Eye (tissue), 1 donor: ENCODE measurements at places on chromosomes 1 and 21.

- DNase-seq = no peak
Observed at GRCh38 chr1:169044296-169044695, 62.2 kb upstream of the ATP1B1 start.

DNA sequence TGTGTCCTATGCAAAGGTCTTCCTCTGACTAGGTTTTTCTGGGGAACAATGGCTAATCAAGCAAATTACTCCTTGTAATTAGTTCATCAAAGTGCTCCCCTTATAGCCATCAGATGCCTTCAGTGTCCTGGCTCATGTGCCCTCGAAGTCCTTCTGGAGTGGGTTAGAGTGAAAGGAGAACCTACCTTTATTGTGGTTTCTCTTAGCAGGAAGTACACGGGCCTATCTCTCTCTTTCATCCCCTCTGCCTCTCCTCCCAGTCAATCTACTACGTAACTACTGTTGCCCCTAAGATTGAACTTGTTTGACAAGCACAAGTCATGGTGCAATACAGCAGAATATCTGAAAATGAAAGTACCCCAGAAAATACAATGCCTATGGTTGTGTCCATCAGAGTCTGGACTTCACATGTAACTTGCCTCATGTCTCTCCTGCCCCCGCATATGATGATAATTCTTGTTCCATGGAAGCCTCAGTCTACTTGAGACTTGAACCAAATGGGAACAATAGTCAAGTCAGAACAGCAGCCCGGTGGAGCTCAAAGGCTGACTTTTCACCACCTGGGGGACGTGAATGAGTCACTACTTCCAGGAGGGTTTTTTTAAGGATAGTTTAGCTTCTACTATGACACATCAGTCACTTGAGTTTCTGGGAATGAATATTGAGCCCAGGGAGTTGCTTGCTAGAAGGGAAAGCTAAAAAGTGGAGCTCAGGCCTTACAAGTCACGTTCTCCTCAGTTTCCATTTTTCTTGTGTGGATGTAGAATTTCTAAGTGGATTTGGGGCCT is 243.6 kb downstream of the TNR start:
- no peak for DNase-seq

DNA sequence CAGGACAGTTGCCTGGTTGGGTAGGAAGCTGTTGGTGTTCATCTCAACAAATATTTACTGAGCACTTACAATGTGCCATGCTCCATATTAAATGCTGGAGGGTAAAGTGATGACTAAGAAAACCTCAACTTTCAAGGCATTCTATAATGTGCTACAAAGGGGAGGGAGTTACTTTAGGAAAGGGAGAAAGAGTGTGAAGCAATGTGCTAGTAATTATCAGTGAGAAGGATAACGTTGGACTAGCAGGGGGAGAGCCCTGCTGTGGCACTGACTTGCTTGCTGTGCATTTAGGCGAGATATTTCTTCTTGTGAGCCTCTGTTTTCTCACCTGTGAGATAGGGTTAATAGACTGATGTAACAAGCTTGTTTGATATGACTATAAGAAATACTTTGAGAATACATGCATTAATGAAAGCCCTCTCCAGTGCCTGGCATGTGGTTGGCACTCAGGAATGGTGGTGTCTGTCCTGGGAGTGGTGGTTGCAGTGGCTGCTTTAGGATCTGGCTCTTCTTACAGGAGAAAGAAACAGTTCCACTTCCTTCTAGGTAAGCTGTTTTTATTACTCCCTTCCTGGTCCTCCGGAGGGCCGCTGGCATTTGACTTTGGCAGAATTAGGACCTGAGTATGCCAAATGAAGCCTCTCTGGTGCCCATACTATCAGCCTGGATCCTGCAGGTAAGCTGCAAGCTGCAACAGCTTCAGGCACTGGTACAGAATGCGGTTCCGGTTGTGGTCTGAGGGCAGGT is 111.1 kb upstream of the COA6 start:
- no peak for DNase-seq

DNA sequence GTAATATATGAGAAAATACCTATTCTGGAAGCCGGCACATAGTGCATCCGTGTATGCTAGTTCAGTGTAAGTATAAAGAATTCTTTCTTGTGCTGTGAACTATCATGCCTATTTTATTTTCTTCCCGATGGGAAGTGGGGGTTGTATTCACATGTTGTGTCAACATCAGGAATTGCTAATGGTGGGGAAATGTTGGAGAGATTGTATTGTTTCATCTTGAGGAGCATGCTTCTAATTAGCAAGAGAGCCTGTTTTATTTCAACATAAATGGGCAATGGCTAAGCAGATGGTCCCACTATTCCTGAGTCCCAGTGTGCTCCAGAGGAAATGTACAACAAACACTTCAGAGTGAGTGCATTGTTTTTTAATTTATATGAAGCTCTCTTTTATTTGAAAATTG is 485.2 kb downstream of the PLPP3 start:
- peak; percentile 42 for DNase-seq

DNA sequence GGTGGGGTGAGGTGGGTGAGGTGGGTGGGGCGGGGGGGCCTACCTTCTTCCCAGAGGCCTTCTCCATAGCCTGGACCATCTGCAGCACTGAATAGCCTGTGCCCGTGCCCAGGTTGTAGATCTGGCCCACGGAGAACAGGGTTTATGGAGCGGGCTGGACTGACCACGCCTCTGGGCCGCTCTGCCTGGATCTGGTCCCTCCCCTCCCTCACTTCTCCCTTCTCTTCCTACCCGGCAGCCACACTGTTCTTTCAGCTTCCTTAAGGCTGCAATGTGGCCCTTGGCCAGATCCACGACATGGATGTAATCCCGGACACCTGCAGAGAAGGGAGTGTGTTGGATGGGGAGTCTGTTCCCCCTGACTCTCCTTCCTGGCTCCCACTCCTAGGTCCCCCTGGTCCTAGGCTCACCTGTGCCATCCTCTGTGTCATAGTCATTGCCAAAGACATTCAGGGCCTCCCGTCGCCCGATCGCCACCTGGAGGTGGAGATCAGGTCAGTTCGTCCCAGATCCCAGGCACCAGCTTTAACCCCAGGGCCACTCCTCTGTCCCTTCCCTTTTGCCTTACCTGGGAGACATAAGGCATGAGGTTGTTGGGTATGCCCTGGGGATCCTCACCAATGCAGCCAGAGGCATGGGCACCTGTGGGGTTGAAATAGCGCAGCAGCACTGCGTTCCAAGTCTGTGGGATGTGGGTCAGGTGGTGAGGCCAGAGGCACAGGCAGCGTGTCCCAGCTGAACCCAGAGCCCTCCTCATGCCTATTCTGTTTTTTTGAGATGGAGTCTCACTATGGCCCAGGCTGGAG is 3.9 kb downstream of the GALE start:
- DNase-seq = no peak

GRCh38 chr1:15236746-15237145 is 10.3 kb upstream of the FHAD1 start:
- DNase-seq = no peak

- DNase-seq = peak; percentile 79
Observed at GRCh38 chr1:44418022-44418673, 13.1 kb downstream of the RNF220 start.

- no peak for DNase-seq
Observed at GRCh38 chr1:157288996-157289395, 150.8 kb upstream of the ETV3 start.

DNA sequence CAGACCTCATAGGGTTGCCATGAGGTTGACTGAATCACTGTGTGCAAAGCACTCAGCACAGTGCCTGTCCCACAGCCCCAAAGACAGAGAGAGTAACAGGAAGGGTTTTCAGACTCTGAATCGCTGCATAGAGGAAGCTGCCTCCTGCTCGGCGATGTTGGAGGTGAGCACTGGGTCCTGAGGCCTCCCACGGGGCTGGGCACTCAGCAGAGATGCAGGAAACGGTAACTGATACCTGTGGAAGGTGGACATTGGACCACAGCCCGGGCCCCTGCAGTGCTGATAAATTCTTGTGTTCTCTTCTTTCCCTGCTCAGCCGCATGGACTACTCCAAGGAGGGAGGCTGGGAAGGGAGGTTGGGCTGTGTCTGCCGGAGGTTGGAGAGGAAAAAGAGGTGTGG is 389.7 kb downstream of the PTPRU start:
- no peak for DNase-seq

DNA sequence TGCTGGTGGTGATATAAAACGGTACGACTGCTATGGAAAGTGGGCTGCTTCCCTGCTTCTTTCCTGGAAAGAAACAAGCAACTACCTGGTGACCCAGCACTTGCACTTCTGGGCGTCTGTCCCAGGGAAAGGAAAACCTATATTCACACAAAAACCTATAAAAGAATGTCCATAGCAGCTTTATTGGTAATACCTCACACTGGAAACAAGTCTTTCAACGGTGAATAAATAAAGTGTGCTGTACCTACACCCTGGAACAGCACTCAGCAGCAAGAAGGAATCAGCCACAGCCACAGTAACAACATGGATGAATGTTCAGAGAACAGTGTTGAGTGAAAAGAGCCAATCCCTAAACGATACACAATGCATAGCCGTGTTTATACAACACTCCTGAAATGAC is 19.9 kb downstream of the SLC19A1 start:
- DNase-seq = no peak

GRCh38 chr1:170175041-170175440 is 29.3 kb downstream of the NTMT2 start:
- no peak for DNase-seq

GRCh38 chr1:2227346-2228156 is 568 bp upstream of the SKI start:
- DNase-seq = peak; percentile 99

DNA sequence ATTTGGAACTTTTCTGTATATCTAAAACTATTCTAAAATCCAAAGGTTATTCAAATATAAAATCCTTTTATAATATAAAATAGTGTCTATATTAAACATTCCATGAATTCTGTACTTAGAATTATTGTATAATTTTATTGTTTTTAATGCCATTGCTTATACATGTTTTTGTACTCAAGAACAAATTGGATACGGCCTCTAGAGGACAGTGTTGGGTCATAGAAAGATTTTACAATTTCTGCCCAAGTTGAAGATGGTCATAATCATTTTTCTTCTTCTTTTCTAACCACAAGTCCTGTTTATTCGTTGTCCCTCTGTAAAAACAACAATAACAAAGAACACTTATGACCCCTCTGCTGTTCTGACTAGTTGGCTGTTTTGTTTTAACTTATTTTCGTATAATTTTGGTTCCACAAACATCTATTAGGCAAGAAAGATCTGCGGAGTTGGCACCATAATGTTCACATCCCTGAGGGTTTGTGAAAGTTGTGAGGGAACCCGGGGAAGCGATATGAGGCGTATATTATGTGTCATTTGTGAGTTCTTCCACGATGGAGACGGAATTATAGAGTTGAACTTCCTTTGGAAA is 75.7 kb upstream of the KIF26B start:
- DNase-seq = peak; percentile 56

DNA sequence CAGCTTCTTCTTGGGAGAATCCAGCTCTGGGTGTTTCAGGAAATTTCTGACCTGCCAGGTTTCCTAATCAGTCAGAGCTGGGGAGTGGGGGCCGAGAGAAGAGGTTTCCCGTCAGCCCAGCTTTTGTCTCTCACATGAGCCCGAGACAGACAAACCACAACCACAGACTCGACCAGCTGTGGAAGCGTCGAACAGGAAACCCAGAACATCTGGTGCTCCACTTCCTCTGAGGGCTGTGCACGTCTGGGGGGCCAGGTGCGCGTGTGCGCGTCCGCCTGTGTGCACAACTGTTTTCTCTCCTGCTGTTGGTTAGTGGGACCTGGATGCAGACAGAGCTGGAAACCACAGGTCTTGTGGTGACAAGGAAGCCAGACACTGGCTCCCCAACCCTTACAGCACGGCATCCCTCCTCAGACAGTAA is 113.0 kb upstream of the SLC25A33 start:
- no peak for DNase-seq

DNA sequence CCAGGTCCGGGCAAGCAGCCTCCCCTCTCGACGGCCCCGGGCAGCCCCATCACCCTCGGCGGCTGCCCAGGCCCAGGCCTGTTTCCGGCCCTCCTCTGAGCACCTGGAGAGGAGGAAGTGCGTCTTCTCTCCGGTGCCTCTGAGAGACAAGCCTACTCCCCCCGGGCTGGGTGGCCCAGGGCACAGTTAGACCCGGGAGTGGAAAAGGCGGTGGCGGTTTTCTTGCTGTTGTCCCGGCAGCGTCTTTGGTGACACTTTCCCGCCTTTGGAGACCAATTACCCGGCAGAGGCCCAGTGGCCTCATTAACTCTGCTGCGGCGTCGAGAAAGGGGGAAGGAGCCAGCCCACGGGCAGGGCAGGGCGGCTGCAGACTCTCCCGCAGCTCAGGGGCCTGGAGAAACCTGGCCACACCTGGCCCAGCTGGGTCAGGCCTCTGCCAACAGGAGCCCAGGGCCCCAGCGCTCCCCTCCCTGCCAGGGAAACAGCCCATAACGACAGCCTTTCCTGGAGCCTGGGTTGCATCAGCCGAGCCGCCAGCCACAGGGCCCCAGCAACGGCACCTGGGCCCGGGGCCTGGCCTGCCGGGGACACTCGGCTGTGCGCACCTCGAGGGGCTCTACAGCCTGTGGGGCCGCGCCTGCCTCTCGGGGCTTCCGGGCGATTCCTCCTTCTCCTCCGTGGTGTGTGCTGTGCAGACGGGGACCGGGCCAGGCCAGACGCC is 28.4 kb upstream of the C1orf159 start:
- DNase-seq = peak; percentile 84

- DNase-seq = no peak
Observed at GRCh38 chr1:167077128-167077867, 12.9 kb downstream of the GPA33 start.

- DNase-seq = no peak
Observed at GRCh38 chr1:234865171-234866006, 255.4 kb upstream of the IRF2BP2 start.

GRCh38 chr1:8510041-8510823 is 192.3 kb downstream of the SLC45A1 start:
- DNase-seq = peak; percentile 37

DNA sequence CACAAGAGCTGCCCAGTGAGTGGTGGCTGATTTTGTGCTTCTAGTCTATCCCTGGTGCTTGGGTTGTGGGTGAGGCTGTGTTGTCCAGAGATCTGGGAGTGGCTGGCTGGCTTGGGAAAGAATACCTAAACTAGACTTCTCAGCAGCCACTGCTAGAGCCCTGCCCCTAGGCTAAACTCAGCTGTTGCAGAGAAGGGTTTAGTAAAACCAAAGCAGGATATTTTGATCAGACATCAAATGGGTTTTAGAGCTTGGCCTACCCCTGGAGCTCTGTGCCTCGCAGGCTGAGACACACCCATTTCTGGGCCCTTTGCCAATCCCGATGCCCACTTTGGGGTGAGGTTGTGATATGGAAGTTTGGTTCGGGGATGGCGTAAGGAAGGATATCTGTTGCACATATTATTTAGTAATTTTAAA is 88.5 kb downstream of the UCK2 start:
- DNase-seq = no peak

DNA sequence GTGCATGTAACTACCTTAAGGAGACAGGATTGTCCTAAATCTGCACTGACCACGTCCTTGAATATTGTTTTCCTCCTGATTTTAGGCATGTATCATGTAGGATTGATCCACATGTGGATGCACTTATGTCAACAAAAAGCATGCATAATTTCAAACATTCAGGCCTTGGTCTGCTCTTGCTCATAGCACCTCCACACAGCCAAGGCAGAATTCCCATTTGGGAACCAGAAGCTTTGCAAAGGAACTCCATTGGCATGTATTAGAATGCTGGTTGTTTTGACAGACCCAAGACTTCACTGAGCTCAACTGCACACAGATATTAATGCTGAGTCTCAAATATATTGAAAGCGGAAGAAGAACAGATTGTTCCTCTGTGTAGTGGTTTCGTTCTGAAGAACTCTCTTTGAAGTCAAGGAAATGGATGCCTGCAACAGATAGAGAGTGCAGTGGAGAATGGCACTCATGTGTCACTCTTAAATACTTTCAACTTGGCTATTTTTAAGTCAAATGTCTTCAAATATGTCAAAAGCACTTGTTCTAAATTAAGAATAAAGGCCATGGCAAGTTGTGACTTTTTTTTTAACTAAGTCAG is 387.6 kb downstream of the LTN1 start:
- no peak for DNase-seq
